Neural progenitor cell (in vitro differentiated cells): ENCODE measurements at places on chromosomes 3 and 15.

DNA sequence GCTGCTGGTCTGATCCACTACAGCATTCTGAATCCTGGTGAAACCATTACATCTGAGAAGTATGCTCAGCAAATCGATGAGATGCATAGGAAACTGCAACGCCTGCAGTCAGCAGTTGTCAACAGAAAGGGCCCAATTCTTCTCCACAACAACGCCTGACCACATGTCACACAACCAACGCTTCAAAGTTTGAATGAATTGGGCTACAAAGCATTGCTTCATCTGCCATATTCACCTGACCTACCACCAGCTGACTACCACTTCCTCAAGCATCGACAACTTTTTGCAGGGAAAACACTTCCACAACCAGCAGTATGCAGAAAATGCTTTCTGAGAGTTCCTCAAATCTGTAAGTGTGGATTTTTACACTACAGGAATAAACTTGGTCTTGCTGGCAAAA lies 54.7 kb upstream of the C2CD4B start:
- no peak for DNase-seq

DNA sequence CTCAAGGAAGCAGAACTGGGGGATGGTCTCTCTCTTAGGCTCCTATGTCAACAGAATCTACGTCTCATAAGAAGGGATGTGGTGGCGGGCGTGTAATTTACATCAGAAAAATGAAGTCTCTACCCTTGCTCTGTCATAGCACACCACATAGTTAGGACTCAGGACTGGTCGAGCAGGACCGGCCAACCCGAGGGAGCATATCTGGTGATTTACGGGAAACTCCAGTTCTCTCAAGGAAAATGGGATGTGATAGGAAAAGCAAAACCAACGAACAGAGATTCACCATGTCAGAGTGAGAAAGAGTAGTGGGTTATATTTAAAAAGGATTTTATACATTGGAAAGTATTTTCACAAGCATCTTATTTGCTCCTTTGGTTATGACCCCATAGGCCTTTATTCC lies 54.7 kb downstream of the IGF2BP2 start:
- no peak for DNase-seq

DNA sequence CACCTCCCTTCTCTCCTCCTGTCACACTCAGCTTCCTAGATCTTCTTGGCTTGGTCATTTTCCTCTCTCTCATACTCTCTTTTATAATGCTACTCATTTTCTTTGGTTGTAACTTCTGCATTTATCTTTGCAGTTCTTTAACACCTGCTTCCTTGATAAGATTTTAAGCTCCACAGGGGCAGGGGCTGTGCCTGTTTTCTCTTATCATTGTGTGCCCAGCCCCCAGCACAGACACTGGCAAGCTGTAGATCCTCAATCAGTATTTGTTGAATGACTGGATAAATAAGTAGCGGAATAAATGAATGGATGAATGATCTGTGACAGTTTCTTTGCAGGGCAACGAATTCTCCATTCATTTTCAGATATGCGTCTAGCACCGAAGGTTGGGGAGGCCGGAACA lies 64.3 kb upstream of the MEX3B start:
- DNase-seq, result no peak

DNA sequence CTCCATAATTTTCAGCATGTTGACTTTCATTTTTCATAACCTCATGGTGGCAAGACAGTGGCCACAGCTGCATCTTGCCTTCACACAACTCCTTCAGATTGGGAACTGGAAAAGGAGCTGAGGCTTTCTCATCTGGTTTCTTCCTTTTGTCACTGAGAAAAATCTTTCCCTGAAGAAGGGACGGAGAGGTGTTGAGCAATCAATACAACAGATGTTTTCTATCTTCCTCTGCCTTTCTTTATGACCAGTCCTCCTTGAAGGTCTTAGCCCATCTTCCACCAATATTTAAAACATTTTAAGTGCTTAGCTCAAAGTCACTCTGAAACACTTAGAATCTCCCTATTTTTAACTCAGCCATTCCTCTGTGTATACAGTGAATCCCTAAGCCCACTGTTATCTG lies 11.9 kb downstream of the ZNF660 start:
- DNase-seq, result no peak

DNA sequence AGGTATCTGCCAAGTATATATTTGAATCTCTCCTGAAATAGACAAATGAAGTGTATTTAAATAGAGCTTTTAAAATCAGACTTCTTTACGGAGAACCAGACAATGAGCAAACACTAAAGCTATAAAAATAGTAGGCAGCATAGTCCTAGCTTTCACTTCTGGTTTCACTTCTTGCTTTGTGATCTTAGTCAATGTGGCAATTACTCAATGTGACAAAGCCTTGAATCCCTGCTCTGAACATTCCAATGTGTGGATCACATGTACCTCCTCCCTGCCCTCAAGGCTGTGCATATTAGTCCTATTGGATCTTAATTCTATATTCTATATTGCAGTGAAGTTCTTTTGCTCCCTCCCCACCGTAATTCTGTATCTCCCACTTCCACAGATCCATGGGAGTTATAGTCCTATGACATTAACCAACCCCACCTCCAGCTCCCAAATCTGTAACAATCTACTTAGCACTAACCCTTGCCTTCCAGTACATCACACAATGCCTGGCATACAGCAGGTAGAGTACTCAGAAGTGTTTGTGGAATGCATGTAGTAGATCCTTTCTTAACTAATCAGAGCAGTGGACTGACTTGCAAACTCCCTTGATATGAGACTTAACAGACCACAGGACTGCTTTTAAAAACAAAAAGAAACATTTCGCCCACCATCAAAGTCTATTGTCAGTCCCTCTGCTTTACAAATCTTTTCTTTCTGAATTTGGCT lies 24.3 kb upstream of the CP start:
- no peak for DNase-seq

DNA sequence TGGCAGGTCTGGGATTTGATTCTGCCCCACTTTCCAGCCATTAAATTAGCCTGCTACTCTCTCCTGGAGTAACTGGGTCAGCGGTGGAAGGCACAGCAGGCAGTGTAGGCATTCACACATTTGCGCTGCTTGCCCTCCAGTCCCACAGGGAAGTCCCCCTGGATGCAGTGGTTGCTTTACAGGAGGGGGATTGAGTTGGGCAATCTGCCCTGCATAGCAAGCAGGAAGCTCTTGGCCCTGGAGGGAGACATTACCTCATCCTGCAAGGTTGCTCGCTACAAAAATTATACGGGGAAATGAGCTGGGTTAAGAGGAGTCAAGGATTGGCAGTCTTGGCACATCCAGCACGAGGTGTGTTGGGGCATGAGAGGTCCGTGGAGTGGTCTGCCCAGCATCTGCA lies 14.8 kb downstream of the MCM2 start:
- no peak for DNase-seq

DNA sequence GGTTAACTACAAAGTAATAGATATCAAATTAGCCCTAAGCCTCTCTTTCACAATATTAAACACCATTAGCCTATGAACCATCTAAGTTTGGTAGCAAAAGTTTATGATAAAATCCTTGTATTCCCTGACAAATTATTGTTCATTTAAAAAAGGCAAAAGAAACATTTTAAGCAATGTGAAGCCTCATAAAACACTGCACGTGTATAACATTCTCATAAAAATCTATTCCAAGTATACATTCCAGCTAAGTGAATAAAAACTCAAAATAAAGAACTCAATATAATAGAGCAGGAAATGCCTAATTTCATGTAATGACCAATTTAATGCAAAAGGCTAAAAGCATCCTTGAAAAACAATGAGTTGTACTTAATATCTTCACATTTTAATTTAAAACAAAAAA lies 27.7 kb downstream of the TNIK start:
- DNase-seq, result no peak

- DNase-seq, result no peak
Measured at GRCh38 chr3:187522890-187523289, 147.3 kb downstream of the SST start.

DNA sequence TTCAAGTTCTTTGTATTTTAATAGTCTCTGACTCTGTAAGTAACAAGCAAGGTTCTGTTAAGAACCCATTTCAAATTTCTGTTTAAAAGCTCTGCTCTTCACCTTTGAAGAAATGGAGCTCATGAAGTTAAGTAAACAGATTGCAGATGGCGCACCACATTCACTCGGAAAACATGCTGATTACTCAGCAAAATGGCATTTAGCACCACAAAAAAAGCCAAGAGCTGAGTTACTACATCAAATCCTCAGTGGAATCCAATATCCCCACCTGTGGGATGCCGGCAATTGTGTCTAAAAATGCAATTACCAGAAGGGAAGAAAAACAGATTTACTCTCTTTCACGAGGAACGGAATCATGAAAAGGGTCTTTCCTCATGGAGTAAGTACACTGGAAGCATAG lies 758.0 kb downstream of the NTRK3 start:
- no peak for DNase-seq

DNA sequence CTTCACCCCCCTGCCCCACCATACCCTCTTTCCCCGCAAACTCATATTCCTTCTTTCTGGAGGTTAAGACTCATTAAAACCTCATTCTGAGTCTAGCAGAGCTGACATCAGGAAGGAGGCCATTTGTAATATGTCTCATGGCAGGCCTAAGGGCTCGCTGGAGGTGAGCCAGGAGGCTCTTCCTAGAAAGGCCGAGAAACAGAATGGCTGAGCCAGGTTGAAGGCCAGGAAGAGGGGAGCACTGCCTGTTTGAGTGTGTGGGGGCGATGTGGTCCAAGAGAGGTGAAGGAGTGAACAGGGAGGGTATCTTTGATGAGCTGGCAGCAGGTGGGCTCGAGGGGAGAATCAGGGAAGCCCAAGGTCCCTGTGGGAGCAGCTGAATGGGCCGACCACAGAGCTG lies 317.3 kb downstream of the TLE3 start:
- DNase-seq, result no peak

GRCh38 chr3:88668180-88668579 lies 439.2 kb upstream of the EPHA3 start:
- peak; percentile 23 for DNase-seq

DNA sequence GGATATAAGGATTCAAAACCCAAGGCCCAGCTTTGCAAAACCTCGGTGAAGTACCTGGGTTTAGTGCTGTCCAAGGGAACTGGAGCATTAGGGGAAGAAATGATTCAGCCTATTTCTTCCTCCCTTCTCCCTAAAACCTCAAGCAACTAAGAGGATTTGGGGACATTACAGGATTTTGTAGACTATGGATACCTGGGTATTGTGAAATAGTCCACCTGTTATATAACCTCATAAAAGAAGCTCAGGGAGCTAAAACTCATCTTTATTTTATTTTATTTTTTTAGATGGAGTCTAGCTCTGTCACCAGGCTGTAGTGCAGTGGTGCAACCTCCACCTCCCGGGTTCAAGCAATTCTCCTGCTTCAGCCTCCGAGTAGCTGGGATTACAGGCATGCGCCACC lies 8.7 kb upstream of the SMCO1 start:
- no peak for DNase-seq

DNA sequence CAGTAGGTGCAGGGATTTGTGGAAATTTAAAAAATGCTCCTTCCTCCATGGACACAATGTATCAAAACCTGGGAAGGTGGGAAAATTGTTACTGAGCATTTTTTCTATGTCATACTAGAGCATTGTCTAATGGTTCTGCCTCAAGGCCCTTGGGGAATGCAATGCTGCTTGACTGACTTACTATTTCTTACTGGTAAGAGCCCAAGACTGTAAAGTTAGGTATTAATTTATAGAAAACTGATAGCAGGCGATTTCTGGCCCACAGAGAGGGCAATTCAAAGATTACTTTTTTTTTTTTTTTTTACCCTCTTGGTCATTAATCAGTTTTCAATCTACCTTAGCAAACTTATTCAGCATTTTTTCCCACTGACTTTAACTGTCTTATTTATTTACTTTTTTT lies 38.5 kb upstream of the MRPL3 start:
- no peak for DNase-seq

DNA sequence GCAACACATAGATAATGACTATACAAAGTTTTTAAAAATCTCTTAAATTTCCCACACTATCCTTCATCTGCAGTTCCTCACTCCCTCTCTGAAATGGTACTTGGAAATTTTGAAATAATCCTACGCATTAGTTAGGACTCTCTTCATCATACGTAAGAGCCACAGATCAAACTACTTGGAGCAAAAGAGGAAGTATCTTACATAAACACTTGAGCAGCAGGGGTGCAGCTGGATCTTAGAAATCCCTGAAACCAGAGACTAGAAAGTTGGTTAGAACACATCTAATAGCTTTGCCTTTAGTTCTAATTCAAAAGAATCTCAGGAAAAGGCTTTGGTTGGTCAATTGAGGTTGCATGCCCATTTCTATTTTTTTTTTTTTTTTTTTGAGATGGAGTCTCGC lies 38.8 kb upstream of the ZNF445 start:
- DNase-seq, result no peak

DNA sequence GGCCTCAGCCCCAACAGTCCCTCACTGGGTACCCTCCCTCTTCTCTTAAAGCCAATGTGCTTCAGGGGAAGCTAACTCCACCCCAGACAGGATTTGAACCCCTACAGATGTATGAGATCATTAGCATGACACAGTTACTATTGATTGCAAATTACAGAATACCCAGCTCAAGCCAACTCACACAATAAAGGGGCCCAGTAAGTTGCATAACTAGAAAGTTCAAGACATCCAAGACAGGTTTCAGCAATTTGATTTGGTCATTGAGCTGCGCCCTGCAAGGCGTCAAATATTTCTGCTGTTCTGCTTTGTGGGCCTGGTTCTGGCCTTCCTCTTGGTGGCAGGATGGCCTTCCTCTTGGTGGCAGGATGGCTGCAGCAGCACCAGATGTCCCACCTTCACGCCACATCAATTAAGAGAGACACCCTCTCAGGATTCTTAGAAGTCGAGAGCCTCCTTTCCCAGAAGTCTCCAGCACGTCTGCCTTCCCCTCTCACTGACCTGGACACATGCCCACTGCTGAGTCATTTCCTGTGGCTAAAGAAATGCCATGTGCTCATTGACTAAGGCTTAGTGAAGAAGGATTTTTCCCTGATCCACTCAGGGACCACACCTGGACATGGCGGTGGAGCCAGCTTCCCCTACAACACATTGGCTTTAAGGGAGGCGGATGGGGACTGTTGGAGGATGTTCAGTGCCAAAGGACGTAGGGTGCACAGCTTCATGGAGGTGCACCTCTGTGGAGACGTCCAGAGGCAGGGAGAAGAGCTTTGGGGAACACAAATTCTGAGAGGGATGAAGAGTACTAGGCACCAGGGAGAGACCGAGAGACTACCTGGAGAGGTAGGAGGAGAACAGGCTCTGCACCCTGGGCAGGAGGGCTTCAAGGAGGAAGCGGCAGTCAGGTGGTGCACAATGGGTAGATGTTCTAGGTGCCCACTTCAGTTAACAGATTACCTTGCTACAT lies 49.1 kb downstream of the DNASE1L3 start:
- DNase-seq, result no peak
